ENCODE measurements at places on chromosomes 12 and 14. TPM values are rescaled to one million over a fixed set of nuclear protein-coding genes. Genes with fewer than 3 reads are reported as not detected.

HHIPL1 gene
- total RNA-seq = 0.48 TPM

KRR1 gene
- 41.6 TPM for total RNA-seq

TCL1B gene
- not detected for total RNA-seq

LMNTD1 gene
- not detected for total RNA-seq

DNA sequence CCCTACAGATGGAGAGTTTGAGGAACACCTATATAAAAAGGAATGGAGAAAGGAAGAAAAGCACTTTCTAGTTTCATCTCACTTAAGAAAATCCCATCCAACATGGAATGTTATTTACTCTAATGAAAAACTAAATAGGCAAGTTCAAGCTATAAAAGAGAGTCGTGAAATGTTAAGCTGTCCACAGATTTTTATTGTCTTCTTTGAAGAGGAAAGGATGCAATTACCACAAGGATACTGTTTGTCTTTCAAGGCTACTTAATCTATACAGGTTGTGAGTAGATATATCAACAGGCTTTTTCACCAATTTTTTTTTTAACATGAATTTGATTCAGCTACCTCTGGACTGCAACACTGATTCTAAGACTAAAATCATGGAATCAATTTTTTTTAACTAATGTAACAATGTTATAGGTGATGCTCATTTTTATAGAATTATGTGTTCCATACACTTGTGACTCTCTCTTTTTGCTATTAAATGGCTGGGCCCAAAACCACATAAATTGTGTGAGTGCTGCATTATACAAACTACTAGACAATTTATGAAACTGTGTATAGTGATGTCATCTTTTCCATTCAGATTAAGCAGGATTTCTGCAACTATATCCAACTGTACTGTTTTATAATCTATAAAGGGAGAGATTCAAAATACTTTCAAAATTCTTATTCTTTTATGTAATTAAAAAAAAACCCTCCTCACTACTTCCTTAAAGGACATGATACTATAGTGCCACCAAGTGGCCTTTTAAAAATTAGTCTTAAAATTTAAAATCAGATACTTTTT is 26.8 kb upstream of the BMAL2 start:
- DNase-seq = peak; percentile 59

DNA sequence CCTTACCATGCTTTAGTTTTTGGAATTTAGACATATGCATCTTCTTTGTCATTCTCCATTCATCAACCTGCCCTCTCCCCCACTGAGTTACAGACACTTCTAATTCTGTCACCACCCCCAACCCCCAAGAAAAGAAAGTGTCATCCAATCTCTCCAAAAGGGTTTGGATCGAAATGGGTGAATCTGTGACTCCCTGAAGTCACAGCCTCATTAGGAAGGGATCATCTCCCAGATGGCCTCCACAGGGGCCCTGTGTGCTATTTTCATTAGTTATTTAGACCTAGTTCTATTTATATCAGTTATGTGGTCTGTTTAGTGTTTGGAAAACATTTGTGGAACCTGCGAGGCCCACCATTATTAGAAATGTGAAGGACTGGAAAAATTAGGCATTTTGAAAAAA is 191.0 kb upstream of the ATP2B1 start:
- DNase-seq = no peak

GRCh38 chr12:98856897-98857540 is 211.9 kb downstream of the APAF1 start:
- DNase-seq = no peak

DNA sequence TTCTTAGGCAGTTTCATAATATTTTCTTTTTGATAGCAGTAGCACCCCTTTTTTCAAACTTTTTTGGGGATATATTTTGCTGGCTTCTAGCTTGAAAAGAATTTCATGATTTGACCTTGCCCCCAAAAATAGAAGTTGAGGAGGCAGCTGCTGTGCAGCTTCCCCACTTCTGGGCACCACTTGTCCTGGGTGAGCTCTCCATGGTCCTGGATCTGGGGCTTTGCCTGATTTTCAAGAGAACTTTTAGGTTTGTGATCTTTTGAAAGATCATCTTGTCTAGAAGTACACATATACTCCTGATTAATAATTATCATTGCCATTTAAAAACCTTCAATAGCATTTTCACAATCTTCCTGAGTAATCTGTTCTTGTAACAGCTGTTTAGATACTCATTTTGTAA is 271.6 kb downstream of the NPAS3 start:
- no peak for DNase-seq

GRCh38 chr12:1666685-1667162 is 24.1 kb upstream of the ADIPOR2 start:
- DNase-seq = no peak

- peak; percentile 55 for DNase-seq
Measured at GRCh38 chr12:102197789-102198188, at the start of gene PMCH. TSS of gene PMCH (minus strand) at chr12:102197833. CDS start at chr12:102197770, 63 bp downstream.

DNA sequence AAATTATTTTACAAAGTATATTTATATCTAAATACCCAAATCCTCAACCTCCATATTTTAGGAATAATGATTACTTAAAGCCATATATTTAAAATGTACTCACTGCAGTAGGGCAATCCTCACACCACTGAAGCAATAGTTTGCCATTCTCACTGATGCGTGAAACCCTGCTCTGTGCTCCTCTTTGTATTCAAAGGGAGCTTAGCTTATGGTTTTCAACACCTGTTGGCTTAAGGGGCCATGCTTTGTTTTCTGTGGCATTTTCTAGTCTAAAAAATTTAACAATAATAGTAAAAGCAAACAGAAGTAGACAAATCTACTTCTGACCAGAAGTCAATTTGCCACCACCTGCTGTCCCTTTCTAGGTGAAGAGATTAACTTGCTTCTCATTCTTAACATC is 294.6 kb downstream of the FLRT2 start:
- DNase-seq = no peak

DNA sequence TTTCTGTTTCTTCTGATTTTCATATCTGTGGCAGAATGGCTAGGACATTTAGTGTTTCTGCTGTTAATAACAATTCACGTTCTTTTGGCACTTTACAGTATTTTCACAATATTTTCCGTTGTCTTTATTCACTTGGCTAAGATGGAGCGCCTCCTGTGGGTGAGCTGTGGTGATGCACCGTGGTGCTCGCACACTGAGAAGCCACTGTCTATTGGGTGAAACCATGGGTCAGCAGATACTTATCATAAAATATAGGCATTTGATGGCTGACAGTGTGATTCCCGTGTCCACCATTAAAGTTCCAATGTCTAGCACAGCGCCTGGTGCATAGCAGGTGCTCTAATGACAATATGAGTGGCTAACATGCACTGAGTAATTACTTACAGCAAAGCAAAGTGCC is 141.8 kb downstream of the VRK1 start:
- DNase-seq = no peak

- no peak for DNase-seq
Measured at GRCh38 chr14:80988192-80988591, 32.8 kb downstream of the TSHR start.

GRCh38 chr12:32906399-32907165 is 10.0 kb upstream of the PKP2 start:
- DNase-seq = no peak

DNA sequence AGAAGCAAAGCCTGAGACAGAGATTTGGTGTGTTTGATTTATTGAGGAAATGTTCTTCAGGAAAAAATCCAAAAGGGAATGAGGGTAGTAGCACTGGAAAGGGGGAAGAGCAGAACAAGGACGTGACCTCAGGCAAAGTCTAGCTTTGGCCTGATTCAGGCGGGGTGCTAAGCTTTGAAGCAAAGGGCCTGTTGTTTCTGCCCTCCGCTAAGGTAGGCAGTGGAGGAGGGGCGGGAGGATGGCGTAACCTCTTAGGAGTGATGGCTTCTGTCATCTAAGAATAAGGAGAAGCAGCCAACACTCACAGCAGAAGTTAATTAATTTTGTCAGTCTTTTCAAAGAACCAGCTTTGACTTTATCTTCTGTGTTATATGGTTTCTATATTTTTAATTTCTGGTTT is 20.4 kb downstream of the ABHD12B start:
- no peak for DNase-seq

DNA sequence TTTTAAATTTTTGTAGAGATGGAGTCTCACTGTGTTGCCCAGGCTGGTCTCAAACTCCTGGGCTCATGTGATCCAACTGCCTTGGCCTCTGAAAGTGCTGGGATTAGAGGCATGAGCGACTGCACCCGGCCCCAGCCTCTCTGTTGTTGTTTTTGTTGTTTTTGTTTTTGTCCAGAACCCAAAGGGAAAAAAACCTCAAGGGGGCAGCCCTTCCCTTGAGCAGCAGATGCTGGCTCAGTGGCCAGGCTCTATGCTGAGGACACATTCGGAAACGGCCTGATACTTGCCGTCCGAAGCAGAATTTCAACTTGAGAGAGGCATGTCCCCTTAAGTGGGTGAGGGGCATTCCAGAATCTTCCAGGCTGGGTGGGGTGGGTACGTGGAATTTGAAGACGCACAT is 6.7 kb downstream of the MVK start:
- no peak for DNase-seq

DNA sequence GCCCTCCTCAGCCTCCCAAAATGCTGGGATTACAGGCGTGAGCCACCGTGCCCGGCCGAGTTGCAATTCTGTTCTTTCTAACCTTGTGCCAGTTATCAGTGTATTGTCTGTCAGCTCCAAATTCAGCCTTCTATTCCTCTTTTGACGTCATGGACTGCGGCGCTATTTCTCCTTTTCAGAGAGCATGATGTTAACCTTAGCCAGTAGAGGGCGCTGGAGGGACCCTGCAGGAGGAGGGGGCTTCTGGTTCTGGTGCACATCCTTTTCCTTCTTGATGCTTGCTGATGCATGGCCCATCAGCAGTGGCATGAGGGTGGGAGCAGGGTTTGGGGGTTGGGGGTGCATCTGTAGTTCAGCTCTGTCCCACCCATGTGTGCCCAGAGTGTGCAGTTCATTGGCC is 179.3 kb upstream of the RMST start:
- DNase-seq = no peak

DNA sequence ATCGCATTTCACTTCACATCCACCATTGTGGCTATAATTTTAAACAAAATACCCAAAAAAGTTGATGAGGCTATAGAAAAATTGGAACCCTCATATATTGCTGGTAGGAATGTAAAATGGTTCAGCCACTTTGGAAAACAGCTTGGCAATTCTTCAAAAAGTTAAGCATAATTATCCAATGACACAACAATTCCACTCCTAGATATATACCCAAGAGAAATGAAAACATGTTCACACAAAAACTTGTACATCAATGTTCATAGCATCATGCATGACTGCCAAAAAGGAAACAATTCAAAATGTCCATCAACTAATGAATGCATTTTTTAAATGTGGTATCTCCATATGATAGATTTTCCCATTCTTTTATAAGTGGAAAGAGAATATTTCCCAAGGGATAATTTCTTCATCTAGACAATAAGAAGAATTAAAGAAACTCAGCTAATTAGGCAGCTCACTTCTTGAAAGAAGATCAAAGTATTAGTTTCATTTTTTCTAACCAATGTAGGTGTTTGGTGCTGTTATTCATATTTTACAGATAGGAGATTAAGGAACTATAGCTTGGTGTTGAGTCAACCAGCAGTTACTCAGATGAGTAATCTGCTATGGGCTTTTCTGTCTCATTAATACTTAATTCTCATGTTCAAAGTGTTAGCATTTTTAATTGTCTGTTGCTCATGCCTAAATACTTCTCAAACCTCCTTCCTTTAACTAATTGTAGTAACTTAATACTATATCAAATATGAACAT is 32.8 kb downstream of the YEATS4 start:
- DNase-seq = no peak

GRCh38 chr14:79947440-79948054 is 263.8 kb downstream of the DIO2 start:
- DNase-seq = no peak

All from PC-9 (cell line).